ENCODE measurements at places on chromosomes 4 and X.

- DNase-seq, result no peak
Measured at GRCh38 chrX:23332888-23333821, 1.5 kb upstream of the PTCHD1 start.

- no peak for DNase-seq
Measured at GRCh38 chrX:129233786-129234185, 289.5 kb downstream of the SMARCA1 start.

DNA sequence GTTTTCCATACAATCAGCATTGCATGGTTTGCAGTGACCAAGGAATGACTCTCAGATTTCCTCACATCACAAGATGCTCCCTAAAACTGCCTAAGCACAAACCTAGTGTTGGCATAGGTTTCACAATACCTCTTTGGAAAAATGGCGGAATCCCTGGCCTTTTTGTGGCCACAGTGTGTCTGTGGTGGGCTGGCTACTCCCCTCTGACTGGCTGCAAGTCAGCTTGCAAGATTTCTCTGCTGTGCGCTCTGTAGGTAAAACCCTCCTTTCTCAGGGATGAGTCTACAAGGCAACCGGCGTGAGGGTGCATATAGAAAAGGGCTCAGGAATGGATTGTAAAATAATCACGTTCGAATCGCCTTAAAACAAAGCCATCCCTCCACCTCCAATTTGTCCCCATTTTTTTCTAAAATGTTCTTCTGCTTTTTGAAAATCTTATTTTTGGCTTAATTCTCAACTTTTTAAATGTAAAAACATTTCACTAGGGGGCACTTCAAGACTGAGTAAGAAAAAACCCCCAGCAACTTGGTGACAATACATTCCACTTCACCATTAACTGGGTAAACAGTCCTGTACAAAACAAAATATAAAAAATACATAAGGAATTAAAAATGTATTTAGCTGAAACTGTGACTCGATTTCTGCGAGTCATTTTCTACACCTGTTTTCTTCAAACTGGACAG lies 235.6 kb downstream of the STIM2 start:
- DNase-seq, result no peak

DNA sequence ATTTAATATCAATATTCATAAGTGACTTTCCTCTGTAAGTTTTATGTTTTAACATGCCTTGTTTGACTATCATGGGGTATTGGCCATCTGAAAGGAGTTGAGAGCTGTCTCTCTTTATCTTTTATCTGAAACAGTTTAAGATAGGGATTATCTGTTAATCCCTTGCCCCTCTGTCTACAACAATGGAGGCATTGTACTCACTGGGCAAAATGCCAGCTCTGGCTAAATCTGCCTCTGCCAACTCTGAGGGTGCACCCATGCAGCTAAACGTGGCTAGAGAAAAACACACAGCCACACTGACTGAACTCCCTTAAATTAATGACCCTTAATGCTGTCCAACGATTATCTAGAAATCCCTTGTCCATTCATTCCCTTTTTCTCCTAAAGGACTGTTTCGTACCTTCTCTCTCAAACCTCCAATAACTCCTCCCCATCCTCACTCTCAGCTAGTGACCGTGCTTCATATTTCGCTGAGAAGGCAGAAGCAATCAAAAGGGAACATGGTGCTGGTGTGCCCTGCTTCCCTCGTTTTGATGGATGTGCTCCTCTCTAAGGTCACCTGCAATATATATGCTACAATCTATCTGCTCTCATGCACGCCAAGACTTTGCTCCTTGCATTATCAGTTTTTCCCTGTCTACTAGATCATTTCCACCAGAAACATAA lies 10.3 kb downstream of the PHKA2 start:
- DNase-seq, result no peak

- no peak for DNase-seq
Measured at GRCh38 chr4:175229154-175229553, 311.0 kb downstream of the ADAM29 start.

DNA sequence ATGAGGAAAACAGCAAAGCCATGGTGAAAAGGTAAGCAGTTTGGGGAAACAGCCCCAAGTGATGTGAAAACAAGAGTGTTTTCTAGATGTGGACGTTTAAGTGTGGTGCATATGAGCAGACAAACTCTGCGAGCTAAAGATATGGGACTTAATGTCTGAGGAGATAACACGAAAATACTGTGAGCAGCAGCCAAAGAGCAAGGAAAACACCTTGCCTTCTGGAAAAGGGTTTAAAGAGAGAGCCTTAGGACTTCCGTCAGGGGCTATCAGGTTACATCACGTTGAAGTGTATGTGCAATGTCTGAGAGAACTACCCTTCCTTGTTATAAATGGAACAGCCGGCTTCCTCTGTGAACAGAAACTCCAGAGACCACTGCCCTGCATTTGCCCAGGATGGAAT lies 54.2 kb downstream of the LEF1 start:
- no peak for DNase-seq

- no peak for DNase-seq
Measured at GRCh38 chr4:139633661-139634060, 32.0 kb upstream of the MGST2 start.

- no peak for DNase-seq
Measured at GRCh38 chr4:119597377-119597776, 31.2 kb downstream of the PDE5A start.

- DNase-seq, result no peak
Measured at GRCh38 chrX:129626026-129626425, 28.7 kb downstream of the APLN start.

GRCh38 chrX:136587532-136587931 lies 55.5 kb downstream of the VGLL1 start:
- DNase-seq, result no peak

GRCh38 chrX:110172215-110172614 lies 145.7 kb downstream of the AMMECR1 start:
- DNase-seq, result no peak

- no peak for DNase-seq
Measured at GRCh38 chrX:39782276-39782675, 315.5 kb downstream of the BCOR start.

- DNase-seq, result no peak
Measured at GRCh38 chr4:147355032-147355656, 125.8 kb upstream of the EDNRA start.

DNA sequence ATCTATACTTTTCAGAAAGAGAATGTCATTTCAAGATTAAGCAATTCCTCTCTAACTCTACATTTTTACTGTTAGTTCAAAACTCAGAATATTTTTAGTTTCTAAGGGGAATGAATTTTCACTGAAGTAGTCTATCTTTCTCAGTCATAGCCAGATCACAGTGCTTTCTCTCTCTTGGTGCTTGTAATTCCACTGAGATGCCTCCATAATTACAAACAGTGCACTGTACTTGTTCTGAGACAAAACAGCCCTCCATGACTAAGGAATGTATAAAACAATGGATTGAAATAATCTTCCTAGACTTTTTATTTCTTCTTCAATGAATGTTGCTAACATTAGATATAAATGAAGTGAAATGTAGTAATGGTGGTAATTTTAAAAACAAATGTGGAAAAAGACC lies 603.2 kb upstream of the FAM241A start:
- DNase-seq, result no peak

- no peak for DNase-seq
Measured at GRCh38 chrX:13110433-13111324, 66.3 kb upstream of the FAM9C start.

DNA sequence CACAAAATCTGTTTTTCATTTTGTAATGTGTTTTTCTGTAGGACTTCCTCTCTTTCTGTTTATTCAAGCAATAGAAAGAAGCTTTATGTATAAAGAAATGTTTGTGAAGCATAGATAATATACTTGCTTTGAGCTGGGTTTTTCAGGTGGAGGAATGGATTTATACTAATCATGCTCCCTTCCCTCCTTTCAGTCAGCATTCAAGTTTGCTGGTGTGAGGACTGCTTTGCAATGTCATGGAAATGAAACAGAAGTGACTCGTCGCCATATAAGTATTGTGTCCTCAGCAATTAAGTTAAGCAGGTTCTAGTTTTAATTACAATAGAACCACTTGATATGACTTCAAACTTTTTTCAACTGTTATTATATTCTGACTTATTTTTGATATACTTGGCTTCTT lies 1447.1 kb downstream of the PCDH19 start:
- no peak for DNase-seq

DNA sequence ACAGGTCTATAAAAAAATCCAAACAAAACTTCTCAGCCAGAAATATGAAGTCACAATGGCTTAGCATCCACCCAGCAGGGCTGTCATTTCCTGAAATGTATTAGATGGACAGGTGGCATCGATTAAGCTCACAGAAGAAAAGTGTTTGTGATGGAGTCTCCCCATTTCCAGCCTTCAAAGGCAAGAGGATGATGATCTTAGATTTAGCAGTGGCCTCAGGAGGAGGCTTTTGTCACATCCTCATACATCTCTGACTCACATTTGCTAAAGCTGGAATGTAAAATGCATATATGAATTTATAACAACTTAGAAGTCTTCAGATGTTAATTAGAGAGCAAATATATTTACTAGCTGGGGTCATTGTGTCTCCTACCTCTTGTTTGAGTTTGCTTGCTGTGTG lies 441.9 kb downstream of the SPRY1 start:
- DNase-seq, result no peak

DNA sequence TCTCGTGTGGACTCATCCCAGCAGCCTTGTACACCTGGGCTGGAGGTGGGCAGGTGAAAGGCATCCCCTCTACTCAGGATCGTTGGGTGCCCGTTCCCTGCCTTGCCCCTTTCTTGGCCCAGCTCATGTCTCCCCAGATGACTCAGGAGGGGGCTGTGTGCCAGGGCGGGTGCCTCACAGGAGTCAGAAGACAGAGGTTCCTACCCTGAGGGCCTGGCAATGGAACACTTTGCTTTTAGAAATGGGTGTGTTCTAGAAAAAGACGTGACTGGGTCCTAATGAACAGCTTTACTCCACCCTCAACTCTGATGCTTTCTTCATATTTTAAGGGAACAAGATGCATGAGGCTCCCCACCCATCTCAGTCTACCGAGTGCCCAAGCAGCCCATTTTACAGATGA lies 22.5 kb upstream of the TRIM2 start:
- no peak for DNase-seq

- no peak for DNase-seq
Measured at GRCh38 chr4:26022346-26023202, 108.6 kb downstream of the SMIM20 start.

- no peak for DNase-seq
Measured at GRCh38 chr4:92050875-92051274, 252.9 kb upstream of the GRID2 start.

DNA sequence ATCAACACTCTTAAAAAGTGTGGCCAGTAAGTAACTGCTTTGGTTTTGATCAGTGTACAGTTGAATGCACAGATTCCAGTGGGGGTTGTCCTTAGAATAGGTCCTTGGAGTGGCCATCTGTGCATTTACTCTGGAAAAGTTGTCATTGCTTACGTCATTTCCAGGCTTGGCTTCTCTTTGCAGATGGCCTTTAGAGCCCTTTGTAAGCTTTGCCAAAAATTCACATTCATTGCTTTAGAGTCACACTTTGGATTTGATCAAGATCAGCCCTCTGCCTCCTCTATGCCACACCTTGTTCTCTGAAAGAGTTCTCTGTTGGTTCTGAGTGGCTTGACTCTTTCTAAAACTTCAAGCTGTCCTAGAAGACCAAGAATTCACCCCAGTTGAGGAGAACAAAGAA lies 83.9 kb downstream of the MAMLD1 start:
- no peak for DNase-seq

DNA sequence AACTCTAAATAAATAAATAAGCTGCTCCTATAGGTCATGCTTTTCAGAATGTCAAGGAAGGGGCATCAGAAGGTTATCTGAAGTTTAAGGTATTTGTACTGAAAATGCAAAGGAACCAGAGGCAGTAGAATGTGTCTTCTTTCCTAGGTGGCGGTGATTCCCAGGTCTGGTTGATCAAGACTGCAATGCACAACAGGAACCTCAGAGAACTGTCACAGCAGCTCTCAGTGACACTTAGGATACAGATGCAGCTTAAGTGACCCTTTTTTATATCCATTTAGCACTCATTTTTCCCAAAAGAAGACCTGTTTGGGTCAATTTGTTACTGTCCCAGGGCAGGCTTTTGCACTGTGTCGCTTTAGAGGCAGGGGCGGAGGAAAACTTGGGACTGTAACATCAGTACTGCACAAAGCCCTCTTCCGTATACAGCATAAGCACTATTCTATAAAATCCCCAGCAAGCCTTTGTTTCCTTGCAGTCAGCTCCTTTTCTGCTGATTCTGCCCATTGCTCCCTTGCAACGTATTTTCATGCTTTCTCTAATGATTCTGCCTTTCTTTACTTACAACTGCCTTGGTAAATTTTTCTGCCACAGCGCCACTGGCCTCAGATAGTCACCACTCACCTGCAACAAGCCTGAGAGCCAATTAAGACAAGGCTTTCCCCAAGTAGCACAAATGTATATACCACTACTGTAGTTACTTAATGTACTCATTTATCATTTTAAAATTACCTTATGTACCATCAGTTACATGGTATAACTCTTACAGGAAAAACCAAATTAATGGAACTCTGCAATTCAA lies 1.5 kb upstream of the MND1 start:
- no peak for DNase-seq

- DNase-seq, result no peak
Measured at GRCh38 chr4:6416518-6417286, 55.7 kb downstream of the PPP2R2C start.

GRCh38 chrX:6292599-6292998 lies 63.9 kb upstream of the NLGN4X start:
- DNase-seq, result no peak

DNA sequence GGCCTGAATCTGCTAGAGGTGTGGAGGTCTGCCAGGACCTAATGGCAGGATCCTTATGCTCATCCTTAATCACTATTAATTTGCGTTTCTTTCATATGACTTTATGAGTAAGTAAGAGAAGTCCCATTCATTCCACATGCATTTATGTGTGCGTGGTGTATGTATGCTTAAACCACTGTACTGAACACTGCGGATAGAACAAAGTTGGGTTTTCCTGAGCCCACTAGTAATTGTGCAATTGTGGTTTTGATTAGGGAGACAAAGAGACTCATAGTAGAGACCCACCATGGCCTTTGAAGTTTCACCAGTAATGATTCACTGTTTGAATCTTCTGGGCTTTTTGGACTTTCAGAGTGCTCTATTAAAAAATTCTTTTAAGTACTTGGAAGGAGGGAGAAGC lies 498.5 kb upstream of the DIPK2B start:
- no peak for DNase-seq

- DNase-seq, result peak; percentile 49
Measured at GRCh38 chrX:41923978-41924683, 777 bp upstream of the CASK start.

GRCh38 chrX:119398587-119398973 lies 556 bp upstream of the SLC25A43 start:
- no peak for DNase-seq

DNA sequence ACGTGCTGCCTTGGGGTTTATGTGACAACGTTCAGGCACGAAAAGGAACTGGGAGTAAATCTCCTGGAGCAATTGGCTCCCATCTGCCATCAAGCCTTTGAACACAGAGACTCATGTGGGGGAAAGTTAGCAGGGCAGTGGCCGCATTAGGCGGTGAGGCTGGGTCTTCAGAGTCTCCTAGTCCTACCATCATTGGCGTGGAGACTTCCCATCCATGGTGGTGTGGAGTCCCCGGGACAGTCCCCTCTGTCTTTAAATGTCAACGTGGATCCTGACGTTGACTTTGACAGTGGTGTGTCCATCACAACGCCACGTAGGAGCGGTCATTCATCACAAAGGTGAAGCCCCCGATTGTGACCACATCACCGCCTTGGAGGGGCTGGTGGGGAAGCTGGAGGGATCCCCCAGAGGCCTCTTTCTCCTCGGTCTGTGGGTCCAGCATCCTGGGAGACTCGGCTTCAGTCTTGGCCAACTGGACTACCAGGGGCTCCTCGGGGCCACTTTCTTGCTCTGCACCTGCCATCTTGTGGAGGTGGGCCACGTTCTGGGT lies 21.8 kb downstream of the CRLF2 start:
- DNase-seq, result no peak

GRCh38 chrX:72280321-72280845 lies 3.3 kb upstream of the RPS4X start:
- no peak for DNase-seq

All from activated CD4-positive, alpha-beta memory T cell treated with anti-CD3 and anti-CD28 coated beads for 36 hours (primary cell).